ENCODE measurements at places on chromosomes 7 and 10.

DNA sequence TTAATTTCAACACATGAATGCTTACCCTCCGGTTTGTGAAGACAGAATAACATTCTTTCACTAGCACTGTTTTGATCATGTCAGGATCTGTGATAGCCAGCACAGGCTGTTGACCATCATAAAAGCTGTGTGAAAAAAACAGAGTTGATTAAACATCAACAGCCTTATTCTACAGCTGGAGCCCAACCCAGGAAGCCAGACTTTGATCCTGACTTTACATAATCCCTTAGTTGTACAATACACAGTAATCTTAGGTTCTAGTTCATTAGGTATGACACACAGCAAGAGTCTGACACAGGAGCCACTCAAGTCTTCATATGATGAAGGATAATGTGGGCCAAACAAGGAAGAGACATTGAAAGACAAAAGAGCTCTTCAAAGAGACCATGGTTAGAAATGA, 11.4 kb downstream of the CYP3A4 start:
- DNase-seq = no peak

GRCh38 chr7:93218997-93219827, 7.1 kb downstream of the HEPACAM2 start:
- no peak for DNase-seq

- no peak for DNase-seq
These were observed 2.7 kb upstream of the LIPF start for GRCh38 chr10:88661577-88661976.

DNA sequence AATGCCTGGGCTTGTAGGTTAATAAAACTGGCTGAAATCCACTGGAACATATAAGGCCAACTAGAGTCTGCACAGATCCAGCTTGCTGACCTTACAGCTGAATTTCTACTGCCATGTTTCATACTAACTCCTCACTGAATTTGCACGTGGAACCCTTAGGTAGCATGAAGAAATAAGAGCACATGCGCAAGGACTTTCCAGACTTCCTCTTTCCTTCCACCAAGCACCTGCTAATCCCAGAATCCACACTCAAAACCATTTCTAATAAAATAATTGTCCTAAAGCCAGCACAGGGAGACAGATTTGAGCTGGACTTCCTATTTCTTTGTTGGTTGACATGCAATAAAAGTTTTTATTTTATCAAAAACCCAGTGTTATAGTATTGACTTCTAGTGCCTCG, 46.8 kb downstream of the NPVF start:
- no peak for DNase-seq

GRCh38 chr10:42477170-42477569, 161.2 kb downstream of the ZNF33B start:
- DNase-seq = no peak

DNA sequence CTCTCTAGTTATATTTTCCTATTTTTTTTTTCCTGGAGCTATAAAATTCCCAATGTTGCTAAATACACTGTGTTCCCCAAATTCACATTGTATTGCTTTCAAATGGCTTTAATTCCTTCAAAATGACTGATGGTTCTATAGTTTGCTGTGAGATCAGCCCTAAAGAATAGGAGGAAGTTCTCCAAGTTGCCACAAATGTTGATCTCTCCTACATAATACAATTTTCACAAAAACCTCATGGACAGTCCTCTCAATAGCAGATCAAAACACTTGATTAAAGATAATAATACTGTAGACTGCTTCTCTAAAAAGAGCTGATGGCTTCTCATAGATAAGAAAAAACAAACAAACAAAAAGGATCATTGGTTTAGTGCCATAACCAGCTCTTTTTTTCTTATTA, 97.8 kb upstream of the CAV2 start:
- DNase-seq = no peak

DNA sequence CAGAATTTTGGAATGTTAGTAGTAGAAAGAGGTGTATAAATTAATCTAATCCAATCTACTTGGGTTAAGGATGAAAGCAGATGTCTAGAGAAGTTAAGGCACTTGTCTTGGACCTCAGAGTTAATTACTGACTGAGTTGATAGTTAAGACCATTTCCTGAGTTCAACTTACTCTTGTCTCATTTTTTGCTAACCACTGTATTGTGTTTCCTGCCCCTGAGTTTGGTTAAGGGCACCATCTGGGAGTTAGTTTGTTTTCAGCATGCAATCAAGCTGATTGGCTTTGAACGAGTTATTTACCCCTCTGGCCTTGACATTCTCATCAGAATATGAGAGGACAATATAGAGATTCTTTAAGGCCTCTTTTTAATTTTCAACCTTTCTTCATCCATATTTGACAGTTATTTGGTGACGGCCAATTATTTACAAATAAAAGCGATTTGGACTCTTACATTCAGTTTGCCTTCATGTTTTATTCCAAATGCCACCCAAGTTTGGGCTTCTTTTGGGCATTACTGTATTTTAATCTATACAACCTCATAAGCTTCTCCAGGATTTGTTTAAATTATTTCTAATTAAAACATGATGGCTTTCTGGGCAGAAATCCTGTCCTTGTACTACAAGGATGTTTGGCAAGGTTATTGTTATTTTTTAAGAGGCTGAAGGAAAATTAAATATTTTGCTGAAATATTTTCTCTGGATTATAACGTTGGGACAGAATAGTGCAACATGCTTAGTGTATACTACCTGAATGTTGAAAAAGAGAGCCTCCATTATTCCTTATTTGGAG, 225.0 kb downstream of the CACNB2 start:
- no peak for DNase-seq

DNA sequence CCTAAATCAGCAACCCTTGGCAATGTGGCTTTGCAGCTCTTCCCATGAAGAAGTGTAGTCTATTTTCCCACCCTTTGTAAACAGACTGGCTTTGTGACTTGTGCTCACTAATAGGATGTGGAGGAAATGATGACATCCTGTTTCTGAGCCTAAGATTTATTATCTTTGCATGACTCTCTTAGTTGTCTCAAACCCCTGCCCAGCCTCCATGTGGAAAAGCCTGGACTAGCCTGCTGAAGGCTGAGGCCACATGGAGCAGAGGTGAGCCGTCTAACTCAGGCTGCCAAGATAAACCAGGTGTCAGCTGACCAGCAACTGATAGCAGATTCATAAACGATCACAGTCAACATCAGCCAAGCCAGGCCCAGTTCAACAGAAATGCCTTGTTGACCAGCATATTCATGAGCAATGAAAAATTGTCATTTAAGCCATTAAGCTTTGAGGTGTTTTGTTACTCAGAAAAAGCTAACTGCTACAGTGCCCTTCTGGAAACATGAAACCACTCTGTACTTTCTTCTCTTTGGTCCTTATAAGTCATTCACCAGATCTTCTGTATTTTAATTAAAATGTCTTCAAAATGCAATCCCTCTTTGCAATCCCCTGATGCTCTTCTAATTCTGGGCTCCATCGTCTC, 586.3 kb upstream of the ANKRD30A start:
- DNase-seq = no peak

- DNase-seq = no peak
These were observed 14.6 kb upstream of the PWWP2B start for GRCh38 chr10:132382231-132382922.

DNA sequence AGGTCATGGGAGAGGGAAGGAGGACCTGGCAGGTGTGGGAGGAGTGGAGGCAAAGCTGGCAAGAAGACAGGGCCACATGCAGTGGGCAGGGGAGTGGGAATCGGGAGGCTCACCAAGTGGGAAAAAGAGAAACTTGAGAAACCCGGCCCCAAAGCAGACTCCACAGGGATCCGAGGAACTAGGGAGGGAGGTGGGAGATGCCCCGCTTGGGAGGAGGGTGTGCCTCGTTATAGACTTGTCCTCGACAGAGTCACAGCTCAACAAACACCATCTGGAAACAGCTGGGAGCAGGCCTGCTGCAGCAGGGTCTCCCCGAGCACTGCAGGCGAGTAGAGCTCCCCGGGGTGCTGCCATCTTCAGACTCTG, 54.8 kb downstream of the MKI67 start:
- no peak for DNase-seq

GRCh38 chr10:86597306-86597705, 57.0 kb upstream of the OPN4 start:
- no peak for DNase-seq

GRCh38 chr7:158023157-158023556, 564.5 kb downstream of the PTPRN2 start:
- no peak for DNase-seq

DNA sequence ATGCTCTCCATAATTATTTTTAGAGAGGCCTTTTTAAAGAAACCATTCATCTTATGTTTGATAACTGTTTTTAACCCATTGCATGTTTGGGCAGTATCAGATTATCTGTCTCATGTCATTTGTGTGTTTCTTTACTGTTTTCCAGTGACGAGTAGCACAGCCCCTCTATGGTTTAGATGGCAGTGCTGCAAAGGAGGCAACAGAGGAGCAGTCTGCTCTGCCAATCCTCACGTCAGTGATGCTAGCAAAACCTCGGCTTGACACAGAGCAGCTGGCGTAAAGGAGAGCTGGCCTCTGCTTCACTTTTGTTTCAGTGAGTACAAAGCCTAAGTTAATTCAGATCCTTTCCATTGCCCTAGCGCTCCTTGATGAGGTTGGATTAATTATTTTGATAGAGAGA, 80.4 kb upstream of the GARIN1A start:
- no peak for DNase-seq

- DNase-seq = no peak
These were observed 14.1 kb upstream of the DUSP5 start for GRCh38 chr10:110483633-110484032.

DNA sequence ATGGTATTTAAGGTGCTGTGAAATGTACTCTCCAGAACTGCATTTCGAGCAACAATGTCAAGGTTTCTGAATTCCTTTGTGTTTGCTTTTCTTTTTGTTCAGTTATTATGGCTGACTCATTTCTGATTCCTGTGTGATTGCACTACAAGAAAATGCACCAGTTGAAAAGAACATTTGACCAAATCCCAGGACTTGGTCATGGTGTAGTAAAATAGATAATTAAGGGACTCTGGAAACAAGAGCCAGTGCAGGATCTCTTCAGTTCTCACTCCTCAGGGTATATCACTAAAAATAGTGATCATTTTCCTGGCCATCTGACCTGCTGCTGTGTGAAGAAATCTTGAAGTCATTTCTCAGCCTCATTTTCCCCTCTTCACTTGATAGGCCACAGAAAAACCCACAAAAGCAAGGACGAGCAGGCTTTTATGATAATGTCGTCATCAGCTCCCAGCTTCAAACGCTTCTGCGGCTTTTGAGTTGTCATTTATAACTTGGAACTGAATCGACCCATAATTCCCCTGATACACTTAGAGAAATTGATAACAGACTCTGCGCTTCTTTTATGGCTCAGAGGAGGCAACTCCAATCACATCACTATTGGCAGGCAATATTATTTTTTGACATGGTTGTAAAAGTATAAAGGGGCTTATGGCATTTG, 274.7 kb downstream of the HDAC9 start:
- no peak for DNase-seq

DNA sequence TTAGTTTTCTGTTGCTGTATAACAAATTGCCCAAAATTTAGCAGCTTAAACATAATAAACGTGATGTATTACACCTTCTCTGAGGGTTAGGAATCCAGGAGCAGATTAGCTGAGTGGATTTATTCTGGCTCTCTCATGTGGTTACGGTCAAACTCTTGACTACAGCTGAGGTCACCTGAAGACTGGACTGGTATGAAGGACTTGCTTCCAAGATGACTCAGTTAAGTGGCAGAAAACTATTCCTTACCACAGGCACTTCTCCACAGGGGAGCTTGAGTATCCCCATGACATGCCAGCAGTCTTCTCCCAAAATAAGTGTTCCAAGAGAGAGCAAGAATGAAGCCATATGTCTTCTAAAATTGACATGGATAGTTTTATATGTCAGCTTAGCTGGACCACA, 957.2 kb upstream of the GHITM start:
- no peak for DNase-seq

DNA sequence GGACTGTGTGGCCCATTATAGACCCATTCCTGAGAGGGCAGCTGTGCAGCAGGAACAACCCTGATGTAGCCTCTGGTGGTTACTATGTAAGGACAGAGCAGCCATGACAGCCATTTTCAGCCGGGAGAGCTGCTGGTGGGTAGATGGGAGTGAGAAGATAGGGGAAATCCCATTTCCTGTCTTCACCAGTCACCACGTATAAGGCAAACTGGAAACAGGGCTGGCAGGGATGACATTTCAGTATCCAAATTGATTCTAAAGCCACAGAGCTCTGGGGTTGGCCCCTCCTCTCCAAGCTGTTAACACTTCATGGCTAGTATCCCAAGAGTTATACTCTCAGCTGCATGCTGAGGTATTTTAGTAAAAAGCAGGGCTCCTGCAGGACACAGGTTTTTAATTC, 15.2 kb upstream of the FZD1 start:
- DNase-seq = no peak

GRCh38 chr7:683526-684205, 42.8 kb upstream of the DNAAF5 start:
- DNase-seq = no peak

DNA sequence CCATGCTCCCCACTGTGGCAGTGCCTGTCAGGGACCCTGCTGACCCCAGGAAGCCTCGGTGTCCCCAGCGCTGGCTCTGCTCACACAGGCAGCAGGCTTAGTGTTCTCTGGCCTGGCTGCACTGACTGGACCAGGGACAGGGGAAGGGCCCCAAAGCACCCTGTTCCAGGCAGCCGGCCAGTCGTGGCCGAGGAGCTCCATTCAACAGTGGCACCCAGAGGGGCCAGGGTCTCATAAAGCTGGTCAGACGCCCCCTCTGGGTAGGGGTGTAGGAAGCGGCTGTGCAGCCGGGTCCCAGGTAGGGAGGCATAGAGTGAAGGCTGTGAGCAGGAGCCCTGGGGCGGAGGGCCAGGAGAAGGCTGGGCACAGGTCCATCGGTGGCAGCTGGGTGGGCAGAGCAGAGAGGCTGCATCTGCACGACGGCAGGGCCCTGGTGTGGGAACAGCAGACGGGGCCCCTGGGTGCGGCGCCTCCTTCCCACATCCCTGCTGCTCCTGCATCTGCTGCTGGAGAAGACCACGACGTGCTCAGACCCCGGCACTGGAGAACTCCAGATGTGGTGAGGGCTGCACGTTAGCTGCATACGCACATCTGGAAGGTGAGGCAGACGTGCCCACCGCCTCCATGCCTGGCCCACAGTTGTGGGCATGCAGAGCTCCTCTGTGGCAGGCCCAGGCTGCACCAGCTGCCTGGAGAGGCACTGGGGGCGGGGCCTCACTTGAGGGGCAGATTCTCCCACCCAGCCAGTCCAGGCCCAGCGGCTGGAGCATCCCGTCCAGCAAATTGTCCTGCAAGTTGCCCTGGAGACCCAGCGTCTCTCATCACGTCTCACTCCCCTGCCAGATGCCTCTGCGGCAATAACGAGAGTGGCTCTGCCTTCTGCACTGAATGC, 25.1 kb downstream of the MNX1 start:
- DNase-seq = no peak

DNA sequence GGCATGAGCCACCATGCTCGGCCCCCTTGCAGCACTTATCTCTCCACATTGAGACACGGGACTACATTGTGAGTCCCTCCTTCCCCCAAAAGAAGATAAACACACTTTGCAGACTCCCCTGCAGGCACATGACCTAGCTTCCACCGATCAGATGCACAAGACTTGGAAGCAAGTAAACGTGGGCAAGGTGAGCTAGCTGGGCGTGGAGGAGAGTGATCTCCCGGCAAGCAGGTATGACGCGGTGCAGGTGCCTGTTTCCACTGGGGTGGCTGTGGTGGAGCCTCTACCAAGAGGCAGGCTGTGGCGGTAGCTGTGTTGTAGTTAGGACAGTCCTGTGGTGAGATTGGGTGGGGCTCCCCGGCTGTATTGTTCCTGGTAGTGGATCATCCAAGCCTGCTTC, 7.7 kb upstream of the COMTD1 start:
- no peak for DNase-seq

- no peak for DNase-seq
These were observed 588.7 kb upstream of the MBL2 start for GRCh38 chr10:53361281-53361680.

- DNase-seq = no peak
These were observed 3.3 kb downstream of the LFNG start for GRCh38 chr7:2522780-2523433.

Measured in GOT3 (cell line).